ENCODE measurements at places on chromosomes 7 and 10.

DNA sequence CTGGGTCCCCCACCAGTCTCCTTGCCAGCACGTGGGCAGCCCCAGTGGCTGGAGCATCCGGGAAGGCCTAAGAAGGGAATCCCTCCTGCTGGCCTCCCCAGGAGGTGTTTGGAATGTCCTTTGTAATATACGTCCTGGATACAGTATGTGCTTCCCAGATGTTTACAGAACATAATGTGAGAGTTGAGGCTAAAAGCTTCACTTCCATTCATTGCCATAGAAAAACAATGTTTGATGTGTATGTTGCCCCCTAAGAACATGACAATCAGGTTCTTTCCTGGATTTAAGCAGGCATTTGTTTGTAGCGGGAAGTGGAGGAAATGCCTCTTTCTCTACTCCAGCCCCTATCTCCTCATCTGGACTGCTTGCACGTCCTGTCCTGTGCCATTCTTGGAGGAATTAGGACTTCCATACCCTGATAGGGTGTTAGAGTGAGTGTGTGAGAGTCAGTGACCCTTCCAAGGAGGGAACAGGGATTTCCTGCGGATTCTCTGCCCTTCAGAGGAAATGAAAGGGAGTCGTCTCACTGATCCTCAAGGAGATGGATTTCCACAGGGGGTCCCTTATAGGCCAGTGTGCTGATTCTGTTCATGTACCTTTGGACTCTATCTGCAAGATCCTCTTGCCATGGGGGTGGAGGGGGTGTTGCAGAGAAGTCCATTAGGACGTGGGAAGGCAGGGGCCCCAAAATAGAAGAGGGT lies 1.2 kb downstream of the IGFBP1 start:
- DNase-seq = no peak

GRCh38 chr7:44472843-44473242 lies 17.6 kb downstream of the NUDCD3 start:
- DNase-seq = no peak

DNA sequence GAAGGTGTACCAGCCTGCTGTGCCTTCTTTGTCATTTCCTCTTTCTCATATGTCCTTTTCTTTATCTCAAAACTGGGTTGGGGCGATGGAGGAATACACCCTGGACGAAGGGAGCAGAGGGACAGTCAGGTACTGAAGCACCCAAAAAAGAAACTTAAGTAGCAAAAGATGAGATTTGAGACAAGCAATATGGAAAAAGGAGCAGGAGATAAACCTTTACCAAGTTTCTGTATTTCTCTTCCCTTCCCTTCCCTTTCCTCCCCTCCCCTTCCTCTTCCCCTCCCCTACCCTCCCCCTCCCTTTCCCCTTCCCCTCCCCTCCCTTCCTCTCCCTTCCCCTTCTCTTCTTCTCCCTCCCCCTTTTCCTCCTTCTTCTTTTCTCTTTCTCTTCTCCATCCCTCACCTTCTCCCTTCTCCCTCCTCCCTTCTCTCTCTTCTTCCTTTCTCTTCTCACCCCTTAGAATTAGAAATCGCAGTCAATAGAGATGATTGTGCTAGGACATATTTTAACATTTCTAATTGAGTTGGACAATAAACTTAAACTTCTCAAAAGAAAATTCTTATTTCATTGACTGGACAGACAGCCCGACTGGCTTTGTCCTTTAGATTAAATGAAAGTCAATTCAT lies 114.7 kb upstream of the PLXDC2 start:
- DNase-seq = no peak

- DNase-seq = no peak
Measured at GRCh38 chr7:3748389-3748788, 447.3 kb downstream of the SDK1 start.

GRCh38 chr7:124246262-124246863 lies 213.5 kb upstream of the TMEM229A start:
- no peak for DNase-seq

DNA sequence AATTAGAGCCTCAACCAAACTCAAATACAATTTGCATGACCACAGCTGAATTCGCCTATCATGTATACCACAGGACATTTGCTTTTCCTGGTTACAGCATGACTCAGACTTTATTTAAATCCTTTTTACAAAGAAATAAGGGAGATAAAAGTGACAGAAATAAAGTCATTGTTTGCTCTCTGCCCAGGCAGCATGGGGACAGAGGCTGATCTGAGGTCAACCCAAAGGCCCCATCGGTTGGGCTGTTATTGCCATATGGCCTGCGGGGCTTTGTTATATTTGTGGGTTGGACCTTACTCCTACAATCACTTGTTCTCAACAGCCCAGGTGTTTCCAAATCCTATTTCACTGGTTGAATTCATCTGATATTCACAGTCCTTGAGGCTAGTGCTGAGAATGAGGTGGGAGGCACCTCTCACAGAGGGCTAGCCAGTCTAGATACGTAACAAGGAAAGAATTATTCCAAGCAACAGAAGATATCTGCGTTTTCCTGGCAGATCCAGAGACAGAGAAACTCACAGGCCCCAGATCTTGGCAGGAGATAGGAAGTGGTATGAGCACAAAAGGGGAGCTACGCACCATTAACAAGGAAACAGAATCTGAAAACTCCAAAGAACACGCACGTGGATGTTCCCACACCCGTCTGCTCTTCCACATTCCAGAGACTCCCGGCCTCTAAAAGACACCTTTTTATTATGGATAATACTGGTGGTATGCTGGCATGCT lies 117.3 kb downstream of the HIPK2 start:
- DNase-seq = no peak

GRCh38 chr10:16146993-16147392 lies 286.7 kb upstream of the MINDY3 start:
- DNase-seq = no peak

DNA sequence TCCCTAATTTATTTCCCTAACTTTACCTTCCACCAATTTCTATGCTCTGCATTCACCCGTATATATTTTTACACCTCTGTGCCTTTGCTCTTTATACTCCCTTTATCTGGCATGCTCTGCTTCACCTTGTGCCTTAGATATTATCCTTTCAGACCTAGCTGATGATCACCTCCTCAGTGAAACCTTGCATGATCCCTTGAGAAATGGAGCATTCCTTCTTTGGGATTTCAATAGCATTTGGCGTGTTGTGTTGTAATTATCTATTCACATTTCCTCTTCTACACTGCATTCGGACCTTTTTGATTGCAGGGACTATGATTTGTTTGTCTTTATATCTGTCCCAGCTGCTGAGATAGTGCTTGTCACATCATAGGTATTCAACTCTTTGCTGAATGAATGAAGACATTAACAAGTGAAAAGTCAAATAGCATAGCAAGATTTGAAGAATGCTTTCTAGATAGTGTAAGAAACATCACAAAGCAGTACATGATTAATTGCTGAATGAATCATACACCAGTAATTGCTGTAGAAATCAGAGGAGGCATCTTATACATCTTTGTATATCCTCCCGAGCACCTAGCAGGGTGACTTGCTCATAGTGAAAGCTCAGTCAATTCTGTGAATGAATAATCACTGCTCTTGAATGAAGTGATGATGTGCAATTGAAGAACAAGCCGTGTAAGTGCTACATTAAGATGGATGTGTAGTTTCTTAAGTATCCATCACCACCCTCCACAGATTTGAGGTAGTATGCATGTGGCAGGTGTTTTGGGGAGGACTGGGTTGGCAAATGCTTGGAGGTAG lies 2.0 kb upstream of the TM9SF3 start:
- DNase-seq = no peak

GRCh38 chr7:110204527-110204926 lies 886.4 kb upstream of the LRRN3 start:
- DNase-seq = no peak

Data from GOT3 (cell line).